AG10803 (cell line): ENCODE measurements at places on chromosomes 1 and 21.

- peak; percentile 15 for DNase-seq
These were observed 41.1 kb downstream of the PRKAA2 start for GRCh38 chr1:56686169-56686568.

DNA sequence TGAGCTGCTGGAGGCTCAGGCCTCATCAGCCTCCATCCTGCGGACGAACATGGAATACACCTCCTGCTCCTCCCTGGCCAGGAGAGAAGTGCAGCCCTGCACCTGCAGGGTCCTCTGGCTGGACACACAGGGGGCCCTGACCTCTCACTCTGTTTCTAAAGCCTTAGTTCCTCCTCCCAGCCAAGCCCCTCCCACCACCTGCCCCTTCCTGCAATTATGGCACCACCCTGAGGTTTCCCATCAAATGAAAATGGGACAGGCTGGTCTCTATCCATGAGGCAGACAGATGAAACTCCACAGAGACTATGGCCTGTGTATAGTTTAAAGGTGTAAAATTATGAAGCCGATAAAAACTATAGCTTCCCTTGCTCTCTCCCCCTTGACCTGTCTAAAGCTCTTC, 42.6 kb downstream of the CACNA1S start:
- DNase-seq = no peak

DNA sequence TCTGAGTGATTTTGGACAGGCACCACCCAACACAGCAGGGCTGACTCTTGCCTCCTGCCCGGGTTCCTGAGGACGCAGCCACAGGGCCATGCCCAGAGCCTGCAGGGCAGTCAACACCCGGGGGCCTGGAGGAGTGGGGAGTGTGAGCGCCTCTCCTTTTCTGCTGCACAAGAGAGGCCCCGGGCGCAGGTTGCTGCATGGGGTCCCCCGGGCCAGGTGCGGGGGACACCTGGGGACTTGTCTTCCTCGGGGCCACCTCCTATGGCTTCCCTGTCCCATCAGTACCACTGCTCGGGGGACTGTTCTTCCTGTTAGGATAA, 6.9 kb upstream of the TTC34 start:
- no peak for DNase-seq

- peak; percentile 38 for DNase-seq
These were observed 80.0 kb downstream of the NDUFS5 start for GRCh38 chr1:39105841-39106765.

- DNase-seq = no peak
These were observed 97.4 kb downstream of the SYF2 start for GRCh38 chr1:25134801-25135461.

DNA sequence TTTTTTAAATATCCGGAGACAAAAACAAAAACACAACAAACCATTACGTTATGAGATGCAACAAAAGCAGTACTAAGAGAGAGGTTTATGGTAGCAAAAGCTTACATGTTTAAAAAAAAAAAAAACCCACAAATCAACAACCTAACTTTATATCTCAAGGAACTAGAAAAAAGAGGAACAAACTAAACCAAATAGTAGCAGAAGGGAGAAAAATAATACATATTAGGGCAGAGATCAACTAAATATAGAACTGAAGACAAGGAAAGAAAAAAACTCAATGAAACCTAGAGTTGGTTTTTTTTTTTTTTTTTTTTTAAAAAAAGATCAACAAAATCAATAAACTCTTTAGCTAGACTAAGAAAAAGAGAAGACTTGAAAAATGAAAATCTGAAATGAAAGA, 34.9 kb downstream of the ZNF644 start:
- no peak for DNase-seq

DNA sequence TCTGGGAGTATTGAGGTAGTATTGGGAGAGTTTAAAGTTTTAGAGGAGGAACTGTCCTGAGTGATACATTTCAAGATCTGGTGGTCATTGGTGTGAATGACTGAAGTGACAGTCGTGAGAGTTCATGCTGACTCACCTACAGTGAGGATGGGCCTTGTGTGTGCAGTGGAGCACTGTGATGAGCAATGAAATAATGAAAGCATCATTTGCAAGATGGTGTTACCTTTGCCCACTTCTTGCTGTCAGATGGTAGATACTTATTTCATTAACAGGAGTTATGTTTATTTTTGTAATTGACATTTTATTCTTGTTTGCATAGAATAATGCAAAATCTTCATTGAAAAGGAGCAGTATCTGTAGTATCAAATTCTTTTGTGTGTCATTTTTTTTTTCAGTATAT, 29.0 kb downstream of the POU2F1 start:
- DNase-seq = no peak

- peak; percentile 37 for DNase-seq
These were observed 176.5 kb downstream of the C1orf21 start for GRCh38 chr1:184563308-184563707.

DNA sequence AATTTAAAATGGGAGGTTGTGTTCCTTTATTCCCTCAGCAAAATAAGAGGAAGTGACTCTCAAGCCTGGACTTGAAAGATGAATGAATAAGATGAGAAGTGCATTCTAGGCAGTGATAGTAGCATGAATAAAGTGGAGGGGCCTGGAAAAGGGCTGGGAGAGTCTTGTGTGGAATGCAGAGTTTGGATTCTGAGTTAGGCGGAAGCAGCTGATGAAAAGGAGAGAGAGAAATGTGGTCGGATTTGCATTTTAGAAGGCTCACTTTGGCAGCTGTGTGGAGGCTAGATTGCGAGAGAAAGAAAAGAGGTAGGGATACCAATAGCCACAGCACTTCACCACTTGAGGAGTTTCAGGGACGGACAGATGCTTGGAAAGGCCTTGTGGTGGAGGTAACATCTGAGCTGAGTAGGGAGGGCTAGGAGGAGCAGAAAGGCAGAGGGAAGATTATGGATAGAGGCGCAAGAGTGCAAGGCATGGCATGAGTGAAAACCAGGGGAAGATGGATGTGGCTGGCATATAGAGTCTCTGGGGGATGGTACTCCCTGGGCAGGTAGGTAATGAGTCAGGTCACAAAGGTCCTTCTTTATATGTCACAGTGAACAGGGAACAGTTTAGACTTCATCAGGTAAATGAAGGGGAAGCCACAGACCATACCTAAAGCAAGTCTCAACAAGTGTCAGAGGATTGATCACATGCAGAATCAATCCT, 59.6 kb downstream of the ST3GAL3 start:
- peak; percentile 21 for DNase-seq

- no peak for DNase-seq
These were observed 15.2 kb upstream of the GJB5 start for GRCh38 chr1:34739613-34740012.

DNA sequence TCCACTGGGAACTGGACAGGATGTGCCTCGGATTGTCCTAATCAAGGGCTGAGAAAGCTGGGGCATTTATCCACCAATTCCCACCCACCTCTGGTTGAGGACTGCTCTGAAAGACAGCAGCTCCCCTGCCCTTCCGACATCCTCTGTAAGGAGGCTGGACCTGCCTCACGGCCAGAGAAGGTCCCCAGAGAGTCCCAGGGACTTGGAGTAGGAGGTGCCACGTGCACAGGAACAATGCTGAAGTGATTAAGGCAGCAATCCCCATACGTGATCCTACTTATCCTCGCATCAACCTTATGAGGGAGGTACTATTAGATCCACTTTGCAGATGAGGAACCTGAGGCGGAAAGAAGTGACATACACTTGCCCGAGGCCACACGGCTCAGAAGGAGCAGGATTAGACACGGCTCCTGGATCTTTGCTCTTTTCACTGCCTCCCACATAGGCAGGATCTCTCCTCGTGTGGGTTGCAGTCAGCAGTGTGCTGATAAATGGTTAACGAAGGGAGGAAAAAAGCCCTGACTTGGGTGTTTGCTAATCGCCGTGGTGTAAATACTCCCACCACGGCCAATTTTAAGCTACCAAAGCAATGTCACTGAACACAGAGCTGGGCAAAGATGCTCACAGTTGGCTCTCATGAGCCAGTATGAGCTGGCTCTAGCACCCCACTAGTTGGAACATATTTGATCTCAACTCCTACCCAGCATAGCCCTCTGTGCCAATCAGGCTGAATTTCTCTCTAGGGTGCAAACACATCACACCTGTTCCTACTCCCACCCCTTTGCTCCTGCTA, 18.6 kb upstream of the LDLRAP1 start:
- no peak for DNase-seq

DNA sequence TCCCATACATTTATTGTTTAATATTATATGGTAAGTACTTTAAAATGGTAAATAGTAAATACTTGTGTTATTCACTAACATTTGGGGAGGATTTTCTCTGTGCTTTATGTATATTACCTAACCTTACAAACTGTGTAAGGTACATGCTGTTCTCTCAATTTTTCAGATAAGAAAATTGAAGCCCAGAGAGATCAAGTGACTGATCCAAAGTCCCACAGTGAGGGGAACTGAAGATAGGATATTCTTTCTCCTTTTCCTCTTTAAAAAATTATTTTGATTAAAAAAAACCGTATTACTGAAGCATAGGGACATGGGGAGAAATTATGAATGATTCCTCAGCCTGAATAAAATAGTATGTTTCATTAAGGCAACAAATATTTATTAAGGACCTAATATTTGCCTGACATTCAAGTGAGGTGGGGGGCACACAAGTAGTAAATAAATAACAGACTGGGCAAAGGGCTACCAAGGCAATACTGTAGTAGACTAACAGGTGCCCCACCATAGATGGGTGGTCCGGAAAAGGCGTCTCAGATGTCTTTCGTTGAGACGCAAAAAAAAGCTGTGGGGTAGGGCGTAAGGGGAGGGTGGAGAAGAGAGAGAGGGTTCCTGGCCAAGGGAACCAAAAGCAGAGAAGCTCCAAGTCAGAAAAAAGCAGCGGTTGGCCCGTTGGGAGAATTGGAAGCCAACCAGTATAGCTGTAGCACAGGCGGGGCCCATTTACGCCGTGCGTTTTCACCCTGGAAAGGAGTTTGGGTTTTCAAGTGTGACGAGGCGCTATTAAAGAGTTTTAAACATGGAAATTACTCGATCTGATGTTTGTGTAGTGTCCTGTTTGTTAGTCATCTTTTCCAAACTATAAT, 944 bp upstream of the AGO3 start:
- peak; percentile 52 for DNase-seq

DNA sequence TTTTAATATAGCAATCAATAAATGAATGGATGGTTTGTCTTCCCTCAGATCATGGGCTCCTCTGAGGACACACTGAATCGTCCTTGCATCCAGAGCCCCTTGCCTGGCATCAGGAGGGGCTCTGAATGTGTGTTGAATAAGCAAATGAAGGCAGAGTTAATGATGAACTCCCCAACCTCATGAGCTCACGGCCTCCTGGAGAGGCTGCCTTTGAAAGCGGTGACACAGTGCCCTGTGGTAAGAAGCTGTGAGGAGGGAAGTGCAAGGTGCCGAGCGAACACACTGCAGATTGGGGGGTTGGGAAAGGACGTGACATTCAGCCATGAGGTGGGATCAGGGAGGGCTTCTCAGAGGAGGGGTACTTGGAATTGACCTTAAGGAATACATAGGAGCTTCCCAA, 3.2 kb upstream of the PARS2 start:
- no peak for DNase-seq

- DNase-seq = no peak
These were observed 96.6 kb upstream of the HNRNPU start for GRCh38 chr1:244960904-244961303.

DNA sequence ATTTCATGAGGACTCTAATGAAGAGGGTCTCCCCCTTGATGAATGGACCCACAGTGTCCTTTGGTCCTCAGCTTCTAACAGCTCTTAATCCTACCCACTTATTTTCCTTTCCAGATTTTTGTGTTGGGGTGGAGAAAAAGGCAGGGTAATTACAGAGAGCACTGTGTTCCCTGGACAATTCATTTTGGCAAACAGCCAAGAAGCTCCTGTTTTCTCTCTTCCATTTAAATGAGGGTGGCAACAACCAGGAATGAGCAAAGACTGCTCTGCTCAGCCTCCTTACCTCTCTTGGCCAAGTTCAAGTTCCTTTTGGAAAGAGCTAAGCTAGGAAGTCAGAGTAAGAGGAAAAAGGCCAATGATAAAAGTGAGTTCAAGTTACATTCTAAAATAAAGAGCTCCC, 11.9 kb downstream of the XKR8 start:
- DNase-seq = no peak
